Renal pelvis (tissue), 12 donors: ENCODE measurements at places on chromosomes 1 and 21.
A peak's percentile ranks its signal among the peaks of the same experiment; 100 is the strongest.

DNA sequence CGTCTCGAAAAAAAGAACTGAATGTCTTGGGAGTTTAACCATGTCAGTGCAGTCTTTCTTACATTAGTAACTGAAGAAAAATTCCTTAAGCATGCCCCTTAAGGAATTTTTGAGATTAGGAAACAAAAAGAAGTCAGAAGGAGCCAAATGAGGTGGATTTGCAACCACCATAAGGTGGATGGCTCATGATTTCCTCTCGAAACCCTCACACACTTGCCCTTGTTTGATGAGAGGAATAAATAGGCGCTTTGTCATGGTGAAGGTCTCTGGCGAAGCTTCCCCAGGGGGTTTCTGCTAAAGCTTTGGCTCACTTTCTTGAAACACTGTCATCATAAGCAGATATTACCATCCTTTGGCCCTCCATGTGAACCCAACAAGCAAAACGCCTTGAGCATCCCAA, 68.2 kb downstream of the POFUT2 start:
- no peak for DNase-seq

- no peak for DNase-seq
These were observed 65.5 kb downstream of the NID1 start for GRCh38 chr1:235999259-235999925.

- DNase-seq: no peak
These were observed 21.4 kb downstream of the SMG7 start for GRCh38 chr1:183493540-183494245.

- DNase-seq: no peak
These were observed 14.8 kb upstream of the PIGM start for GRCh38 chr1:160046494-160047110.

- DNase-seq: no peak
These were observed 3.0 kb downstream of the OLFML3 start for GRCh38 chr1:113981962-113982931.

DNA sequence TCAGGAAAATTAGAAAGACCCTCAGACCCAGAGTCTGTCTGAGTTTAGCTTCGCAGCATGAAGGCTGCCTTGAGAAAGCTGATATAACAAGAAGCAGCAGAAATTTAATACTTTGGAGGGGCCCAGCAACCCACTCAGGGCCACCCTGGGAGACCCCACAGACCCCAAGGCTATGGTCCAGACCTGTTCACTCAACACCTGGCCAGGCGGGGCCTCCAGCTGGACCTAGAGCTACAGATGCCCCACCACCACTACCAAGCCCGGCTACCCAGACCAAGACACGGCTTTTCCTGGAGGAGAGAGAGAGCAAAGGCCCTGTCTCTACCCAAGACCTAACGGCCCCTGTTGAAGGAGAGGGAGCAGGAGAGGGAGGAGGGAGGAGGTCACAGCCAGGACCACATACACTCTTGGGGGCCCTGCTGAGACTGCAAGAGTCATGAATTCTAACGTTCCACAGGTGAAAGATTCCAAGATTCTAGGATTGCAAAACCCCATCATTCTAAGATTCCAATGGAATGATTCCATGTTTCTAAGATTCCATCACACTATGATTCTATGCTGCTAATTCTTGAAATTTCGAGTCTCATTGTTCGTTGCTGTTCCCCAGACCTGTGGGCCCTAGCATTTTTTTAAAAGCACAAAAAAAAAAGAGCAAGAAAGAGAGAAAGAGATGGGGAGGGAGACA, 53.2 kb downstream of the LACTBL1 start:
- no peak for DNase-seq

DNA sequence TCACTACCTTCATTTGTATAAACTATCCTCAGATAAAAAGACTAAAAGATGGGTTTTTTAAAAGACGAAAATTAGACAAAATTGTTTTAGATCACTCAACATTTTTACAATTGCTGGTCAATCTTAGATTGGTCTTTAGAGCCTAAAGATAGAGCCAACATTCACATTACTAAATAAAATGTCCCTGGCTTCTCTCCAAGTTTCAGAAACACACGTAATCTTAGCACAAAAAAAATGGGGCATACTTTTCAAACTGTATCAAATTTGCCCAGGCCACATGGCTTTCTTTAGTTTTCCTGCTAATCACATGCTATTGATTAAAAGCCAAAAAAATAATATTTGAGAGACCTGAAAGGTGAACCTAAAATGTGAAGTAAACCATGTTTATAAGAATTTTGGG, 288.1 kb downstream of the DPYD start:
- DNase-seq: no peak

GRCh38 chr21:36627242-36627641, 71.7 kb upstream of the SIM2 start:
- DNase-seq: no peak

DNA sequence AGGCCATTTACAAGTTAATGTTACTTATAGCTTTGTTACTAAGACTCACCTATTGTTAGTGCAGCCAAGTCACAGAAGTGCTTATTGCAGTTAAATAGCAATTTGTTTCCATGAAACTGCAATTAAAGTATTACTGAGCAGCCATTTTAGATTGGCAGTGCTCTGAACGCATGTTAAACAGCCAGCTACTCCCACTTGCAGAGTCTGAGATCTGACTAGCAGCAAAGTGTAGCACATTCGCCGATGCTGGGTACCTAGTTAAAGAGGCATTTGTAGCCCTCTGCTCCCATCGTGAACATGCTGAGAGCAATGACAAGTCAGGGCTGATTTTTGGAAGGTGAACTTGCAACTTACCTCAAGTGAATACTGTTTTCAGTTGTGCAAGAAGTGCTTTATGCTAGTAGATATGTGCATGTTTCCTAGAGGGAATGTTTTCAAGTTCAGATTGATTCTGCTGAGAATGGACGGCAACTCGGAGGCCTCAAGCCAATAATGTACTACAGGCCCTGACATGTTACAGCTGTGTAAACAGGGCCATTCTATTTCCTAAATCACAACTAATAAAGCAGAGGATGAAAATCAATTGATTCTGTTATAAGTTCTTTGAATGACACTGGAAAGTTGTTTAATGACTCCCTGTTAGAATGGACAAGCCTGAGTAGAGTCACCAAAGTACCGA, 19.8 kb downstream of the LMO4 start:
- no peak for DNase-seq

DNA sequence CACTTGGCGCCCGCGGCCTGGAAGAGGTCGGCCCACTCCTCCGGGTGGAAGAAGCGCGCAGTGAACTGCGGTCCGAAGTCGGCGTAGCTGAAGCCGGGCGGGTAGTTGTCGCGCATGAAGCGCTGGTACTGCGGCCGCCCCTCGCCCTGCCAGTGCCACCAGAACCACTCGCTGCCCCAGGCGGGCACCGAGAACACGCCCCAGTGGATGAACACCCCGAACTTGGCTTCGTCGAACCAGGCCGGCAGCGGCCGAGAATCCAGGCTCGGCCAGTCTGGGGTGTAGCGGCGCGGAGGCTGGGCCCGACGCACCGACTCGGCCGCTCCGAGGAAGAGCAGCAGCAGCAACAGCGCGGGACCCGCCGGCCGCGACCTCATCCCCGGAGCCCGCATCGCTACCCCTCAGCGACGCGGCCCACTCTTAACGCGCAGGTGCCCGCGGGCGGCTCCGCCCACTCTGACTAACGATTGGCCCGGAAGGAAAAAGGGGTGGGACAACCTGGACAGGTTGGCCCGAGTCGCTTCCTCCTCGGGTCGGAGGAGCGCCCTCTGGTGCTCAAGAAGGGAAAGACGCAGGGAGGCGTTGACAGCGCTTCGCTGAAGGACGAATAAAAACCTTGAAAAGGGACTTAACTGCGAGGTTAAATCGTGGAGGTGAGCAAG, at the start of gene FUCA1:
FUCA1 (minus strand) TSS at position 396 of the 662 bp plus-strand sequence; CDS start at position 392, 4 bp downstream.
- DNase-seq: peak; percentile 95

GRCh38 chr1:237384213-237384612, 342.2 kb downstream of the RYR2 start:
- DNase-seq: no peak

- DNase-seq: no peak
These were observed 55.4 kb downstream of the NPHP4 start for GRCh38 chr1:5936621-5937372.
